ENCODE measurements at places on chromosomes 6 and 20.

DNA sequence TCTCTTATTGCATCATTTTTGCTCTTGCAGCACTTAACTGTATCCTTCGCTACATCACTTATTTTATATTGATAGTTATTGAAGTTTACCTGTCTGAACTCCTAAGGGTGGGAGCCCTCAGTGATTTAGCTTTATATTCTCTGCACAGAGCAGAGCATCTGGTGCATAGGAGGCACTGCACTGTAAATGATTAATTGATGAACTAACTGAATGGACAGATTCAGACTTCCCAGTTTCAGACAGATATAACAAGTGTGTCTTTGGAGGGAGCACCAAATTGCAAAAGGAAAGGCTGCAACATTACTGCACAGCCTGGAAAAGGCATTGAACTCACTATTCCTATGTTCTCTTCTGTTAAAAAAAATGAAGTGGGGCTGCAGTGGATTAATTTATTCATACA lies 160.3 kb downstream of the EDN1 start:
- no peak for DNase-seq

DNA sequence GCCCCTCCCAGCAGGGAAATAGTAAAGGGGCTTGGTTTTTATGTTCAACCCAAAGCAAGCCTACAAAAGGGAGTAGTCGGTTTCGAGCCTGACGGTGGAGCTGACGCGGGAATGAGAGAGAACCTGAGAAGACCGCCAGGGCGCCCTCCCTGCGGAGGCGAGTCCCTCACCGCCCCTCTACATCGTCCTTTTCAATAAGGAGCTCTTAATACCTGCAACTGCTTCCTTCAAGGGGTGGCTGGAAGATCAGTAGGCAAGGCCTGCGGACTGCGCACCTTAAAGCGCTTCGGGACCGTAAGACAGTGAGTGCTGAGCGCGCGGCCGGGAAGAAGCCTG lies 709 bp upstream of the ZNF76 start:
- peak; percentile 52 for DNase-seq

GRCh38 chr20:52270696-52271095 lies 79.1 kb upstream of the ZFP64 start:
- no peak for DNase-seq

DNA sequence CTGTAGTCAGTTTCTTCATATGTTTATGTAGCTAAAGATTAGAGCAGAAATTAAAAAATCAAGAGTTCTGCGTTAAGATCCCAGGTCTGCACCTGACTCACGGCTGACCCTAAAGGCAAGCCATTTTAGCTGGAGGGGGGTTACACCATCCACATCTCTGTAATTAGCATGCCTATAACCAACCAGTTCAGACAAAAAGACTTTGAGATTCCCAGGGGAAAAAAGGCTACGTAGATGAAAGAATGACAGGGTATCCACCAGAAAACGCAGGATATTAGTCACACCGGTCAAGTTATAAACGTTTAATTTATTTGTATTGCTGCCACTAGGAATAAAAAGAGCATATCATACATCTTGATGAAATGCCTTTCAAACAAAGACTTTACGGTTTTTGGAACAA lies 299.1 kb downstream of the FOXC1 start:
- no peak for DNase-seq

- no peak for DNase-seq
Observed at GRCh38 chr6:71187141-71187540, 101.5 kb upstream of the OGFRL1 start.

DNA sequence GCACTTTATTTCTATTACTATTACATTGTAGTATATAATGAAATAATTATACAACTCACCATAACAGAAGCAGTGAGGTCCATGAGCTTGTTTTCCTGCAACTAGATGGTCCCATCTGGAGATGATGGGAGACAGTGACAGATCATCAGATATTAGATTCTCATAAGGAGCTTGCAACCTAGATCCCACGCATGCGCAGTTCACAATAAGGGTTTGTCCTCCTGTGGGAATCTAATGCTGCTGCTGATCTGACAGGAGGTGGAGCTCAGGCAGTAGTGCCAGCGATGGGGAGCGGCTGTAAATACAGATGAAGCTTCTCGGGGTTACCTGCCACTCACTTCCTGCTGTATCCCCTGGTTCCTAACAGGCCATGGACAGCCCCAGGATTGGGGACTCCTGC lies 139.5 kb upstream of the TCF21 start:
- DNase-seq: no peak

DNA sequence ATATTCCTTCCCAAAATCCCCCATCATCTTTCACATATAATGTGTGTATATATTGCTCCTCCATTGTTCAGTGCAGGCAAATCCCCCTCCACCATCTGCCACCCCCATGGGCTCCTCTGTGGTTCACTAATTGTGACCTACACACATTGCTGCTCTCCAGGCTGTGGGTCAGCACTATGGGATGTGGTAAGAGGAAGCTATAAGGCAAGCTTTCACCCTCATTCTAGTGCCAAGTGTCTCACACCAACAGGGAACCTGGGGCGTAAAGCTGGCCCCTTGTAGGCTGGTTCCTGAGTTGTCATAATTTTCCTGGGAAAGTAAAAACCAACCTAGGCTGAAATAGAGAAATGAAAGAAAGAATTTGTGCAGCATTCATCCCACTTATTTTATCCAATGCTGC lies 16.8 kb downstream of the FKBP1A start:
- DNase-seq: no peak

- no peak for DNase-seq
Observed at GRCh38 chr20:1688886-1689538, 31.4 kb upstream of the SIRPG start.

DNA sequence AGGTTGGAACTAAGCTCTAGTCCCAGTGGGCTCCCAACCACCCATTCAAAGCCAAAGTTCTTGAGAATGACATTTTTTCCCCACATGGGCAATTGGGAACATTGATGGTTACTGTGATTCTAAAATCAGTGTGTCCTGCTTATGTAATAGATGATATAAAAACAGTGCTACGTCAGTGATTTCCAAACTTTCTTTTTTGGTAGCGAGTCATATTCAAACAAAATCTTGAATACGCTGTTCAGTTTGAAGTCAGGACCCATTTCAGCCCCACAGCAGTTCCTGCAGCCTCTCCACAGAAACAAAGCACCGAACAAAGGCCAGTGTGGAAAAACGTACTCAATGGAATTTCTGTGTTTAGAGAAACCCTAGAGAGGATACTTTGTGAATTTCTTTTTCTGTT lies 170.0 kb upstream of the OLIG3 start:
- no peak for DNase-seq

DNA sequence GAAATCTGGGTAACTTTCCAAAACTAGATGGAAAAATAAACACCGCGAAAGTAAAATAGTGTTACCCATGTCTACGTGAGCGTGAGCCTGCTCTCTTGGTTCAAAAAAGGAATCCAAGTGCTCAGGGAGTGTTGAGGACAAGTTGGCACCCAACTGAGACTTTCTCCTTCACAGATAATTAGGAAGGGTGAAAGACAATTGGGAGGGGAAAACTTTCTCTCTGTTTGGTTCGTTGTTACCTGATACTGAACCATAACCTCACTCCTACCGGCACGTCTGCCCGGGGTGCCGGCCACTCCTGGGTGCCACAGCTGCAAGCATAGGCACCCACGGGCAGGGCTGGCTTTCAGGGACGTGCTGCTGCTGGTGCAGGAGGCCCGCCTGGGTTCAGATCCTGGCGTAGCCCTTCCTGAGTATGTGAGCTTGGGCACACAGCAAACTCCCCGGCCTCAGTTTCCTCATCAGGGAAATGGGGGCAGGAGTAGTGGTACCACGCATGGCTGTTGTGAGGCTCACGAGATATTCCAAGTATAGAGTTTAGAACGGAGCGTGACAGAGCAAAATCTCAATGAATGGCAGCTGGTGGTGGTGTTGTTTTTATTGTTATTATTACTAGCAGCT lies 38.2 kb upstream of the PMEPA1 start:
- no peak for DNase-seq

DNA sequence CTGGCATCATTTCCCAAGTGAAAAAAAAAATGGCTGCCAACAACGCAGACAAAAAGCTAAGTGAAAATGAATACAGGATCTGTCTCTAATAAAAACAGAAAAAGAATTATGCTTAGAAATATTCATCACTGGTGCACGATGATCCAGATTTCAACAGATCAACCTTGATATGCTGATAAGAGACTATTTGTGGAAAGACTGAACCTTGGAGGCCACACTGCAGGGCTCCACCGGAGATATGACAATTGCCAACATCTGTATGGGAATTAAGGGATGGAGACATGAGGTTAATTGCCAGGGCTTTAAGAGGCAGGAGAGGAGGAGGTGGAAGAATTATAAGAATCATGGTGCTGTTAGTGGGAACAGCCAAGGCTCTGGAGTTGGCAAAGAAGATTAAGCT lies 48.3 kb downstream of the PFDN4 start:
- DNase-seq: no peak

GRCh38 chr6:46626228-46626909 lies 26.2 kb downstream of the CYP39A1 start:
- DNase-seq: peak; percentile 34

DNA sequence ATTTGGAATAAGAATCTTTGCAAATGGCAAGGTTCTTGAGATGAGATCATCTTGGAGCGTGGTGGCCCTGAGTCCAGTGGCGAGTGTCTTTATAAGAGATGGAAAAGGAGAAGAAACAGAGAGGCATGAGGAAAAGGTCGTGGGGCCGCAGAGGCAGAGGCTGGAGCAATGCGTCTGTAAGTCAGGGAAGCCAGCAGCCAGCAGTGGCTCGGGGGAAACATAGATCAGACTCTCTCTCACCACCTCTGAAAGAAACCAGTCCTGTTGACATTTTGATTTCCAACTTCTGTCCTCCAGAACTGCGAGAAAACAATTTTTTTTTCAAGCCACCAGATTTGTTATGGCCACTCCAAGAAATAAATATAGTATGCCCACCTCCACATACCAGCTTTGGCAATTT lies 226.6 kb downstream of the TFAP2C start:
- DNase-seq: no peak

DNA sequence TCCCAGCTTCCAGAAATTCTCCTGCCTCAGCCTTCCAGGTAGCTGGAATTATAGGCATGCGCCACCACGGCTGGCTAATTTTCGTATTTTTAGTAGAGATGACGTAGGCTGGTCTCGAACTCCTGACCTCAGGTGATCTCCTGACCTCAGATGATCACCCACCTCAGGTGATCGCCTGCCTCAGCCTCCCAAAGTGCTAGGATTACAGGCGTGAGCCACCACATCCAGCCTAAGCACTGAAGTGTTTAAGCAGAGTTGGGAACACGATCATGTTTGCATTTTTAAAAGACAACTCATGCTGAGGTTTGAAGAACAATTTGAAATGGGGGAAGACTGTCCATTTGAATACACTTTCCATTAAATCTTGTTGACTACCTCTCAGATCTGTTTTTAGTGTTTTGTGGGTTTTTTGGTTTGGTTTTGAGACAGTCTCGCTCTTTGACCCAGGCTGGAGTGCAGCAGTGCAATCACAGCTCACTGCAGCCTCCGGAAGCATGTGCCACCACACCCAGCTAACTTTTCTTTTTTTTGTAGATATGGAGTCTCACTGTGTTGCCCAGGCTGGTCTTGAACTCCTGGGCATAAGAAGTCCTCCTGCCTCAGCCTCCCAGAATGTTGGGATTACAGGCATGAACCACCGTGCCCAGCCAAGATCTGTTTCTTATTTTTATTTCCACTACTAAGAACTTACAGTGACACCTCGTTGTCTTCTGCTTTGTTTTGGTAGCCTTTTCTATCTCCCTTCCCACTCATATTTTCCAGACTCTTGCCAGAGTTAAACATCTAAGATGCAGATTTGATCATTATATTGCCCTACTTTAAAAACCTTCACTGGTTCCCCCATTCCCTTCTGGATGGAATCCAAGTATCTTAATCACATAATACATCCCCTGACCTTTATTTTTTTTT lies 5.5 kb downstream of the CASP8AP2 start:
- no peak for DNase-seq

- DNase-seq: no peak
Observed at GRCh38 chr6:82584194-82584695, 220.6 kb downstream of the TPBG start.

DNA sequence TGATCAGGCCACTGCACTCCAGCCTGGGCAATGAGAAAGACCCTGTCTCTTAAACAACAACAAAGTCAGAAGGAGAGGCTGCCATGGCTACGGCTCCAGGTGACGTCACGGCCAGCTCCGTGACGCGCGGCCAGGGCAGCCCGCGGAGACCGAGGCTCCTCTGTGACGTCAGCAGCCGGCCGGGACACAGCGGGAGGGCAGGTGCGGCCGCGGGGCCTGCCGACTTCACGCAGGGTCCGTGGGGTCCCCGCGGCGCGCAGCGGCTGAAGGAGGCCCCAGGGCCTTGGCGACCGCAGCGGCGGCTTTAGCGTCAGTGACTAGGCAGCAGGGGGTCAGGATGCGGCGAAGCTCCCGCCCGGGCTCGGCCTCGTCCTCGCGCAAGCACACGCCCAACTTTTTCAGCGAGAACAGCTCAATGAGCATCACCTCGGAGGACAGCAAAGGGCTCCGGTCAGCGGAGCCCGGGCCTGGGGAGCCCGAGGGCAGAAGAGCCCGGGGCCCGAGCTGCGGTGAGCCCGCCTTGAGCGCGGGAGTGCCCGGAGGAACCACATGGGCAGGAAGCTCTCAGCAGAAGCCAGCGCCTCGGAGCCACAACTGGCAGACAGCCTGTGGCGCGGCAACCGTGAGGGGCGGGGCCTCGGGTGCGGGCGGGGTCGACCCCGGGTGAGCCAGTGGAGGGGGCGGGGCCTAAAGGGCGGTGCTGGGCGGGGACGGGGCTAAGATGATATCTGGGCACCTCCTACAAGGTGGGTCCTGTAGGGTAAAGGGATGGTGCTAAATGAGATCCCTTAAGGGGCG lies at the start of gene SPAG4:
TSS of gene SPAG4 (plus strand) at position 163 of the 798 bp plus-strand sequence. CDS start at position 338, 175 bp downstream.
- peak; percentile 98 for DNase-seq

- DNase-seq: no peak
Observed at GRCh38 chr6:169183233-169183632, 70.4 kb downstream of the THBS2 start.

DNA sequence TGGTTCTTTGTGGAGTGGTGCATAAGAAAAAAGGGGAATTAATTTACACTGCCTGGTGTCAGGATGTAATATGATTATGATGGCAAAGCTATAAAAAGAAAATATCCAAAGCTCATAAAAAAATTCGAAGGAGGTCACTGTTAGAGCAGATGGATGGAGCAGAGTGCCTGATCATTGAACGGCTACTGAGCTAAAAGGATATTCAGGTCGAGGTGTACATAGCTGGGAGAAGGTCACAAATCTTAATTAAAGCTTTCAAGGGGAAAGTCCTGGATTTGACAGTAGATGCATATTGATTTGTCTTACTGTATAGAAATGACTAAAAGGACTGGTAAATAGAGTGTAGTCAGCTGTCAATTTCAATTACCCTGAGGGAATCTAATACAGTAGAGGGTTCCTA lies 84.4 kb downstream of the PKIB start:
- DNase-seq: no peak

GRCh38 chr20:31572701-31573554 lies 32.2 kb upstream of the ID1 start:
- DNase-seq: peak; percentile 98

- DNase-seq: no peak
Observed at GRCh38 chr6:155717374-155717773, 261.7 kb upstream of the NOX3 start.

- DNase-seq: no peak
Observed at GRCh38 chr6:163193326-163193725, 221.2 kb upstream of the QKI start.
